CD4-positive, alpha-beta T cell treated with Interleukin-4 for 4 hours (primary cell): ENCODE measurements at places on chromosomes 5 and 9.

GRCh38 chr5:79845448-79846197, 145.4 kb downstream of the MTX3 start:
- no peak for DNase-seq

DNA sequence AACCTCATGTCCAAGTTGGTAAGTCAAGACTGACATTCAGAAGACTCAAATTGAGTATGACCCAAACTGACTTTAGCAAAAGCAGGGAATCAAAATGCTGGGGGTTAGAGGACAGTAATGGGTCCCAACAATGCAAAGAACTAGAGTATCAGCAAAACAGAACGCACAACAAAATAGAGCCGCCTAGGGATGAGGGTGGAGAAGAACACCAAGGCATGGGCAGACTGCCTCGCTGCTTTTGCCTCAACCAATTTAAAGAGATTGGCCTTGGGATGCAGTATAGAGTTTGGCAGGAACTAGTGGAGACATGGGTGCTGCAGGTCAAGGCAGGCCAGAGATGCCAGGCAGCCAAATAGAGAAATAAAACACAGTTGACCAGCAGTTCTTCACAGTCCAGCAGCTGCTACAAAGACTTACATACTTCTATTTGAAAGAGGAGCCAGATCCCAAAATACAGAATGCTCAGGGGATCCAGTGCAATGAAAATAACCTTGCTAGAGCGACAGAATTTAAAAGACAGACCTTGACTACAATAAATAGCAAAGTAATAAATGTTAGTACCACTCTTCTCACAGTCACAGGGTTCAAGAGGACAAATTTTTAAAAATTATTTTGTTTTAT, 83.9 kb upstream of the NIPBL start:
- DNase-seq = no peak

DNA sequence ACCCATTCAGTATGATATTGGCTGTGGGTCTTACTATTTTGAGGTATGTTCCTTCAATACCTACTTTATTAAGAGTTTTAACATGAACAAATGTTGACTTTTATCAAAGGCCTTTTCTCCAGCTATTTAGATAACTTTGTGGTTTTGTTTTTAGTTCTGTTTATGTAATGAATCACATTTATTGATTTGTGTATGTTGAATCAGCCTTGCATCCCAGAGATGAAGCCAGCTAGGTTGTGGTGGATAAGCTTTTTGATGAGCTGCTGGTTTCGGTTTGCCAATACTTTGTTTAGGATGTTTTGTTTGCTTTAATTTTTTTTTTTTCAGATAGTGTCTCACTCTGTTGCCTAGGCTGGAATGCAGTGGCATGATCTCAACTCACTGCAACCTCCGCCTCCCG, 609.0 kb upstream of the COX7C start:
- DNase-seq = no peak

DNA sequence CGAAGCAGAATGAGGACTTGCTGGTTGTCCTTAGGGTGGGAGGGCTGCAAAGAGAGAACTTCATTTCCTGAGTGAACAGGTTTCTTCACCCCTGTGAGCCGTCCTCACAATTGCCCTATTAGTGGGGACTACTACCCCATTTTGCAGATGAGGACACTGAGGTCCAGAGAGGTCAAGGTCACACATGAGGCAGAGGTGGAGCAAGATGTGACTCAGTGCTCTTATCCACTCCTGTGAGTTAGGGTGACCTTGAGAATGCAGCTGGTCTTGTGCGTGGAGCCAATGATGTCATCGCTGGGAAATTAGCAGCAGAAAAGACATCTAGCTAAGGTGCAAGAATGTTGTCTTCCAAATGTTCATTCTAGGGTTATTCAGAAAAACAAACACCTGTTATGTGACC, 26.9 kb downstream of the GPRIN1 start:
- DNase-seq = no peak

DNA sequence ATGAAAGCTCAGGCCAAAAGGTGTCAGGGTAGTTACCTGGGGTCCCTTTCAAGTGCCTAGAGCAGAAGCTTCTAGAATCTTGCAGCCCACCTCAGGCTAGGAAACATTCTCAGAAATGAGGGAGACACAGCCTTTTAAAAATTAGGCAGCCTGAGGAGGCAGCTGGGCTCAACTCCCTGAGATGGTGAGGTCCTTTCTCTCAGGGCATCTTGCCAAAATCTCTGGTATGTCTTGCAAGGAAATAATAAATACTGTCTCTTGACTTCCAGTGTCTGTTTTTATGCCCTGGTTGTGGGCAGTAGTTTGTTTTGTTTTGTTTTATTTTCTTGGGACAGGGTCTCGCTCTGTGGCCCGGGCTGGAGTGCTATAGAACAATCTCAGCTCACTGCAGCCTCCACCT, 100.9 kb upstream of the APC start:
- no peak for DNase-seq

DNA sequence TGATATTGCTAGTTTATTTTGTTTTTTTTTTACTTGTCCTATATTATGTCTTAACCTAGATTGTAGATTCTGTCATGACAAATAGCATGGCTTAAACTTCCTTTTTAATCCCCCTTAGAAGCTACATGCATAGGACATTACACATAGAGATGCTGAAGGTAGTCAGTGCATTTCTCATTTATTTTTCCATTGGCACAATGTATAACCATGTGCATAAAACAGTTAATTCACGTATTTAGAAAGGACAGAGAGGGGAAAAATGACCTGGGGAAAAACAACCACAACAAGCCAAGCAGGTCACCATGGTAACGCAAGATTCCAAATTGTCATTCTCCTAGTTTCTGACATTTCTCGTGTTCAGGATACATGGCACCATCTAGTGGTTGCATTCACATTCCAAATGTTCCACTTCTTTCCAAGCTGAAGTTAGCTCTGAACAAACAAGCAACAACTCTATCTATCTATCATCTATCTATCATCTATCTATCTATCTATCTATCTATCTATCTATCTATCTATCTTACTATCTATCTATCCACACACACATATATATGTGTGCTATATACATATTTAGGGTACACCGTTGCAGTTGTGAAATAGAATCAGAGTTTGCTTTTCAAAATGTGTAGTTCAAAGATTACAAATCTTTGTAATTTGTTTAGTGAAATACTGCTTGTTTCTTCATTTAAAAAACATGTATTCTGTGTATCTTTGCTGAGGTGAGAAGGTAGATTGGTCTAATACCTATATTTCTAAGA, 487.2 kb upstream of the ST8SIA4 start:
- DNase-seq = peak; percentile 3

- no peak for DNase-seq
These were observed 1.3 kb upstream of the ACTL7A start for GRCh38 chr9:108860764-108861163.

- no peak for DNase-seq
These were observed 732.2 kb upstream of the ZNF608 start for GRCh38 chr5:125478599-125478998.

DNA sequence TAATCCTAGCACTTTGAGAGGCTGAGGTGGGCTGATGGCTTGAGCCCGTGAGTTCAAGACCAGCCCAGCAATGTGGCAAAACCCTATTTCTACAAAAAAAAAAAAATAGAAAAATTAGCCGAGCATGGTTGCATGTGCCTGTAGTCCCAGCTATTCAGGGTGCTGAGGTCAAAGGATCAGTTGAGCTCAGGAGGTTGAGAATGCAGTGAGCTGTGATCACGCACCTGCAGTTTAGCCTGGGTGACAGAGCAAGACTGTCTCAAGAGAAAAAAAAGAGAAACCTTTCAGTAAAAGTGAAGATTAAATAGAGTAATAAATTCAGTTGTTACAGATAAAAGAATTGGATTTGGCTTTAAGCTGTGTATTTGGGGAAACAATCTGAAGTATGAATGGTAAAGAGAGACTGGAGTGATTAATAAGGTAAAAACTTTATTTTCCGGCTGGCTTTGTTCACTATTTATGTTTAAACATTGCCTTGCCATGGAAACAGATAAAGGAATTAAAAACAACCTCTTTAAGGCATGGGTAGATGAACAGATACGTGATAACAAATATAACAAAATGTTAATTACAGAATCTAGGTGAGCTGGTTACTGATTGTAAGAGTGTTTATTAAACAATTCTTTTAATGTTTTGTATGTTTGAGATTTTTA, 56.0 kb upstream of the PCAT7 start:
- no peak for DNase-seq

DNA sequence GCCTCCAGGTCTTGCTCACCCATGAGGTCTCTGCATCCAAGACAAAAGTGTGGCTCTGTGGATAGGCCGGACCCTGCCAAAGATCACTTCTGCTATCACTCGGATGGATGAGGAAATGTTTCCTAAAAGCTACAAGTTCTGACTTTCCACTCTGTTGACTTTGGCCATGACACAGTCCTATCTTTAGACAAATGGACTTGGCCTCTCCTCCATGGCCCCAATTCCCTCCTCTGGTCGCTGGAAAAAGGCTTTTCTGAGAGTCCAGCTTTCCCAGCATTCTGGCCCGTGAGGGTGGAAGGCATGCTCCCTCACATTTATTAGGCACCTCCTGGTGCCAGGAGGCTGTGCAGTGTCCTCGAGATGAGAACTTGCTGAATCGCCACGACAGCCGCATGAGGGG, 83.1 kb downstream of the COL27A1 start:
- DNase-seq = no peak

GRCh38 chr9:4126996-4127395, 172.9 kb downstream of the GLIS3 start:
- DNase-seq = no peak

DNA sequence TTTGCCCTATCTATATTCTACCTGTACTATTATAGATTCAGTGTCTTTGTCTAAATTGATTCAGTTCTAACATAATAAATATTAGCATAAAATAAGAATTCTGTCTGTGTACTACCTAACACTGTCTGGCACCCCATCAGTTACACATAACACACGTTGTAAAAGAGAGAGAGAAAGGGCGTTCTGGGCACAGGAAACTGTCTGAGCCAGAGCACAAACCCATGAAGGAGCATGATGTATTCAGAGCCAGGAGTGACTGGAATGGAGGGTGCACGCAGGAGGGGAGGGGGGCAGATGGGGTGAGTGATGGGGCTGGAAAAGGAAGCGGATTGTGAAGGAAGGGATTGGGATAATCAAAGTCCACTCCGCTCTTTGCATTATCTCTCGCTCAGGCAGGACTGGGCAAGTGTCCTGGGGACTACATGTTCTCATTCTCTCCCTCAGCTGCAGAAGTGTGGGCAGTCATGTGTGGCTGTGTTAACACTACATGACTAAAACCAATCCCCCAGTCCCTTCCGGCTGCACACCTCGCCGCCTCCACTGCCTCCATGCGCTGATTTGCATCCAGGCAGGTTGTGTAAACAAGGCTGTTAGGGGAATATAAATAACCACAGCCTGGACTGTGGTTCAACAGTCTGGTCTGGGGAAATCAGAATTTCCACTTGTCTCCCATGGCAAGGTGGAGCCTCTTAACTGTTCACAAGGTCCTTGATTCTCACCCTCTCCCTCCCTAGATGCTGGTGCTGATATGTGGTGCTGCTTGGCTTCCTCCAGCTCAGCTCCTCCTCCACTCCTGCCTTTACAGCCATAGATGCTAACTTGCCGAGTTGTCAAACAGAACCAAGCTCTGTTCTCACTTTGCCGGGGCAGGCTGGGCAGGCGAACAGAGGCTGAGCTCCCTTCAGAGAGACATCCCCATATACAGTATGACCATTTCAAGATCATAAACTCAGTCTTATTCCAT, 367.5 kb upstream of the BRINP1 start:
- no peak for DNase-seq

DNA sequence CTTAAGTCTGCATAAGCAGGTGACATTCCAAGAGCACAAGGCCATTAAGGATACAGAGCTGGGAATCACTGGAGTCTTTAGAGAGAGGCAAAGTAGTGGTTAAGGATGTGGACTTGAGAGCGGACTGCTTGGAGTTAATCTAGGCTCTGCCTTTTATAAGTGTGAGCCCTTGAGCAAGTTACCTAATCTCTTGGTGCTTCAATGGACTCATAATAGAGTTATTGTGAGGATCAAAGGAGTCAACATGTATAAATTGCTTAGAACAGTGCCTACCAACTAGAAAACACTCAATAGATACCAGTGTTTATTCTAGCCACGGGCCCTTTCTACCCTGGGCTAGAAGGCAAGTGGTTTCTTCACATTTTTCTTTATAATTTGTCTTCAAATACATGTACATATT, 819.4 kb downstream of the NR2F1-AS1 start:
- no peak for DNase-seq

- no peak for DNase-seq
These were observed 14.2 kb downstream of the TCERG1 start for GRCh38 chr5:146461319-146461718.

DNA sequence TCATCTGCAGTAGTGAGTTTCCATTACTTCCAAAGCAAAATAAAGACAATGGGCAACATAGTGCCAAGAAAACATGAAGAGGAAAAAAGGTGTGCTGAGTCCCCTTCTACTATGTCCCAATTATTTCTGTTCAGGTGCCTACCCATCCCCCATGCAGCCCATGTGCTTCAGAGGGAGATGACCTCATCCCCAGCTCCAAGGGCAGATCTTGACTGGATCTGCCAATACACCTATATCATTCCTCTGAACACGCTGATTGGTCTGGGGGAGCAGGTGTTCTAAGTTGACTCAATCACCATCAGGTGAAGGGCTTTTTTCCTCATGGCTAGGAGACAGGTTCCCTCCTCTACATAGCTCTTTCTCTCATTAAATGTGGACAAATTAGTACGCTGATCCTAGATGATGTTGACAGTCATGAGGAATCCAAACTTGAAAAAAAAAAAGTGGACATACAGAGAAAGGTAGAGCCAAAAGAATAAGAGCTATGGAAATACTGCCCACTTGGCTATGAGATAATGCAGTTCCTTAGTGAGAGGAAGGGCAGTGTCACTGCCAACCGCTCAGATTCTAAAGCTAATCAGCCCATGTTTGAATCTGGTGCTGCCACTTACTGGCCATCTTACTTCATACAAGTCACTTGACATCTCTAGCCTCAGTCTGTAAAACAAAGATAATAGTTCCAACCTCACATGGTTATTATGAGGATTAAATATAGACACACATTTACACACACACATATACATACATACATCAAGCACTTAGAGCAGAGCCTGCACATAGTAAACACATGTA, 23.1 kb downstream of the PRELID2 start:
- DNase-seq = no peak

- DNase-seq = no peak
These were observed 482.8 kb upstream of the KLF4 start for GRCh38 chr9:107972346-107972745.

- DNase-seq = peak; percentile 43
These were observed 689 bp downstream of the CNTRL start for GRCh38 chr9:121075251-121076036.

GRCh38 chr5:1137567-1138444, 25.9 kb upstream of the SLC12A7 start:
- no peak for DNase-seq

DNA sequence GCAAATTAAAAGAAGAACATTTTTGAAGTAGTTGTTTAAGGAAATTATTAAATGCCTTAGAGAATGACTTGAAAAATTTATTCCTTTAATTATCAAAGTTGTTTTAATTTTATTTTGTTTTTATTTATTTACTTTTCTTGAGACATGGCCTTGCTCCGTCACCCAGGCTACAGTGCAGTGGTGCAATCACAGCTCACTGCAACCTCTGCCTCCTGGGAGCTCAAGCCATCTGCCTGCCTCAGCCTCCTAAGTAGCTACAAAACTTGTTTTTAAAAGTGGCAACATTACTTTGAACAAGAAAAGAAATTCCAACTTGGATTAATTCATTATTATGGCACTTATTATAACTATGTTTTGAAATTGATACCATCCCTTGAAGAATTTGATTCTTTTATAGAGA, 29.0 kb downstream of the CDO1 start:
- DNase-seq = no peak
